ENCODE measurements at places on chromosomes 7 and 10. TPM values are rescaled to one million over a fixed set of nuclear protein-coding genes. Genes with fewer than 3 reads are reported as not detected.

Gene ANKRD22
- 1.3 TPM for polyA plus RNA-seq

Gene AVL9
- polyA plus RNA-seq: 63.2 TPM

Gene ZNF467
- polyA plus RNA-seq: 11.9 TPM

Gene MGAM2
- polyA plus RNA-seq: 0.76 TPM

Gene SLC16A9
- 185 TPM for polyA plus RNA-seq

Gene LLCFC1
- polyA plus RNA-seq: not detected

All from neural cell (in vitro differentiated cells).